ENCODE measurements at places on chromosomes 1 and 21.

DNA sequence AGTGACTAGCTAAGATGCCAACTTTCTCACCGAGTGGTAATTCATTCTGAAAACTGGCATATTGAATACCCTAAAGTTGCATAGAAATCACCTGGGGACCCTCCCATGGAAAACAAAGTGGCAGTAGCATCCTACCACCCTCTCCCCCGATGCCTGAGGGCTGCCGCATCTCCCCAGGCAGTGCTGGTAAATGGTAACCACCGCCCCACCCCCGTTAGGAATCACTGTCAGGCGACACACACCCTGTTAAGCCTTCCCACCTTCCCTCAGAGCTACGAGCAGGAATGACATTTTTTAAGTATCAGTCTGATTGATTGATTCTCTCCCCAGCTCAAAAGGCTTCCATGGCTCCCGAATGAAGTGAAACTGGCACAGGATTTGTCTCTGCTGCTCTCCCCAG lies 28.3 kb downstream of the TMPRSS2 start:
- DNase-seq, result no peak

DNA sequence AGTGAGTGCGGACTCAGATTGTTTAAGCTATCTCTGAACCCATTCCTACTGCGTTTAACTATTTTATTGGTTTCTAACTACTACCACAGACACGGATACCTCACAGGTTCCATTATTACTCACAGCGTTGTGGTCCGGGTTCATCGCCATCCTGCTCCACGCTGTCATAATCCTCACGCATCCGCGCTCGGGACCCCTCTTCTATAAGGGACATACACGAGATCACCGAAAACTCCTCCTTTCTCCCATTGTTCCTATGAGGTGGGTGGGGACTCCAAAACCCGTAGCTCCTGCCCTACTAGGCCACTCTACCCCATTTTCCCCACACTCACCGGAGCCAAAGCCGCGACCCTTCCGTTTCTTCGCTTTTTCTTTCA lies 610 bp downstream of the RBM8A start:
- DNase-seq, result peak; percentile 28

DNA sequence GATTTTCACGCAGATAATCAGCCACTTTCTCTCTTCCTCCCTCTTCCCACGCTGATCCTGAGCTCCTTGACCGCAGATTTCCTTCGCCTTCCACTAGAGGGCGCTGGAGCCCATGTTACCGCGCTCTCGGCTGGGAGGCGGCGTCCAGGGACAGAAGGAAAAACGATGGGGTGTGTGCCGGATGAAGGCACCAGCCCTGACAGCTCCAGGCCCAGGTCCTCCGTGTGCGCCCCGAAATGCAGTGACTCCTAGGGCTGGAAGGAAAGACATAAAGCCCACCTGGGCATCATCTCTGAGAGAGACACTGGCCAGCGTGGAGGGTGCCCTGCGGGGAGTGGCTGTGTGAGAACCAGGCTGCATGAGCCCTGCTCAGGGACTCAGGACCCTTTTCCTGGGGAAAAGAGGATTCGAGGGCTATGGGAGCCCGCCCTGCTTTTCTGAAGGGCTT lies 44.9 kb upstream of the CYP2J2 start:
- DNase-seq, result peak; percentile 44

DNA sequence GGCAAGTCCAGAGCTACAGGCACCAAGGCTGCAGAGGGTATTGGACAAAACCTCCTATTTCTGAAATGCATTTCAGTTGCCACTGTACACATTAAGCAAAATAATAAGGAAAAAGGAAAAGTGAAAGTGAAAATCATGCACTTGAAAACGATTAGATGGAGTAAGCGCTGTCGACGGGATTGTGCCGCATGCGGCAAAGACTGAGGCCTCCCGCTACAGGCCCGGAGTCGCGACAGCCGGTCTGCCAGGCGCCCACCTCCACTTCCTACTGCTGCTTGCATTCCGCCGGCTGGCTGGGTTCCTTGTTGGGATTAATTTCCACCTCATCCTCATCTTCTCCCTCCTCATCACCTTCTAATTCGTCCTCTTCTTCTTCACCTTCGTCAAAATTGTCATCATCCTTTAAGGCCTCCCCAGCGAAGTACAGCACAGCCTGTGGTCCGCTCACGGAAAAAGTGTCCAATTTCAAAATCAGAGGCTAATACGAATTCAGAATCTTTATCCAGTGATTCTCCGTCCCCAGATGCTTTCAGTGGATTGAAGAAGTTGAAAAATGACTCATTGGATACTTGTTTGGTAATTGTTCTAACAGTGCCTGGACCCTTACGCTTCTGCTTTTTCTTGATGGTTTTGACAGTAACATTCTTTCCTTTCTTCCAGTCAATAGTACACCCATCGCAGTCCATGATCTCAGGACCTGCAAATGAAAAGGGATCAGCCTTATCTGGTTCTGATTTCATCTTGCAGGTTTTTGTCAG lies 38.0 kb downstream of the CD58 start:
- DNase-seq, result no peak

DNA sequence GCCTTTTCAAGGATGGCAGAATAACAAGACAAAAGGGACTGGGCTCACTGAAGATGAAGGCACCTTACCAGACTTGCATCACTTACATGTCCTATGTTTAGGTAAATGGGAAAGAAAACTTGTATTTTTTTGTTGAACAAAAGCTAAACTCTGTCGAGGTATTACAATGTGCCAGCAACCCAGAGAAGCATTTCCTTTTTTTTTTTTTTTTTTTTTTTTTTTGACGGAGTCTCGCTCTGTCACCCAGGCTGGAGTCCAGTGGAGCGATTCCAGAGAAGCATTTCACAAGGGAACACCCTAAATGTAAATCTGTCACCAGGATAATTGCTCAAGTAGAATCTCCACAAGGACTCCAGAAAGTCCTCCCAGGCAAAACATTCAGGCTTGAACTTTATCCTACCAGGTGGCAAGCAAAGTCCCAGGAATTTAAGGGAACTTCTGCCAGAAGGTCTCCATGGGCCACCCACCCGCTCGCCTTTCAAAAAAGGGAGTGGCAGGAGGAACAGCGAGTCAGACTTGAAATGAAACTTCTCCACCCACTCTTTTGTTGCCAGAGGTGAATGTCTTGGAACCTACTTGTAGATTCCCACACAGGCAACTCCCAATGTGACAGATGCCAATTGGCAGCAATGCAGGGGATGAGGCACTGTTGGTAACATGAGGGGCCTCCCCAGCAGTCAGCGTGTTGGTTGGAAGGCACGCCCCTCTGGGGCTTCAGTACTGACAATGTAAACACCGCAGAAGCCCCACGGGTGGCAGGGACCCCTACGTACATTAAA lies 125.0 kb downstream of the TIAM1 start:
- DNase-seq, result no peak

- no peak for DNase-seq
Measured at GRCh38 chr1:115211071-115211745, 121.9 kb upstream of the TSPAN2 start.

DNA sequence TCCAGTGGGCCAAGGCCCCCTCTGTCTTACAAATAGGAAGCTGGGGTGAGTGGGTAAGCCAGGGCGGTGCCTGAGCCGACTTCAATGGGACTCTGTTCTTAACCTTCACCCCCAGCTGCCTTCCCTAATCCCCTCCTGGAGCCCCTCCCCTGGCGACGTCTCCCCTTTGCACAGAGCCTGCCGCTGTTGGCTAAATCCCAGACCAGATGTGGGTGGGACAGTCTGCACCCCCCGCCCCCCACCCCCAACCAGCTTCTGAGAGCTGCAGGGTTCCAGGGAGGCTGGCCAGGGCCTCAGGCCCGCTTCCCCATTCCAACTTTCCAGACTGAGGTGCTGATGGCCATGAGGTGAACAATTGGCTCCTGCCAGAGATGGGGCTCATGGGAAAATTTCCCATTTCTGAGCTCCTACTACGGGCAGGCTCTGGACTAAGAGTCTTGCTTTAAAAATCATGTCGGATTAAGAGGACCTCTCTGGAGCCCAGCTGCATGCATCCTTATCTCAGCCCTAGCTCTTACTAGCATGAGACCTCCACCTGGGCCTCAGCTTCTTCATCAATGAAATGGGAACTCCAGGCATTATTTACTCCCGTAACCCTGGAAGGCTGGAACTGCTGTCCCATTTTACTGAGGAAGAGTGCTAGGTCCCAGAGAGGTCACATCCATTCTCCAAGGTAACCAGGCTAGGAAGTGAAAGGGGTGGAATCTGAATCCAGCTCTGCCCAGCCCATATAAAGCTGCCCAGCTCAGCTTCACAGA lies 6.4 kb downstream of the COL8A2 start:
- DNase-seq, result no peak

DNA sequence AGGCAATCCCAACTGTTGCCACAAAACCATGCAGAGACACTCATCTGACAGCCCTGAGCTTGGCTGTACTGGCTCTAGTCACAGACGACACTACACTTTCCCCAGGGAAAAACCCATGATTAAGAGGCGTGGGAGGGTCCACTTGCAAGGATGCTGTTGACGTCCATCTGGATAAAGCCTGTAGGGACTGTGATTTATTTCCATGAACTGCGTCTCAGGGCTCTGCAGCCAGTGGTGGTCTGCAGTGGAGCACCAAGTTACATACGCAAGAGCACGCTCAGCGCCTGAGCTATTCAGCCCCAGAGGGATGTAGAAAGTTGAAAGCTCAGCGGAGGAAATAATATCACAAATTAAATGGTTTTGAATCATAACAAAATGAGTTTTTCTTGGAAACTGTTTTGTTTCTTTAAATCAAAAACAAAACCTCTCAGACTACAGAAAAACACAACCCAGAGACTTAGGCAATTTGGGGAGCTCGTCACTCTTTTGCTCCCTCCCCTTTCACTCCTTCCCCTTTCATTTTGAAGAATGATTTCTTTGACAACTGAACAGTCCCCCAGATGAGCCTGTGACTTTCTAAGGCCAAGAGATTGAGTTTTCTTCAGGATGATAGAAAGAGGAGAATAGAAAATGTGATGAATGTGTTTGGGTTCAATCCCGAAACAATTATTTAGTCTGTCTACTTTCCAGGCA lies 71.2 kb downstream of the NGF start:
- DNase-seq, result no peak

DNA sequence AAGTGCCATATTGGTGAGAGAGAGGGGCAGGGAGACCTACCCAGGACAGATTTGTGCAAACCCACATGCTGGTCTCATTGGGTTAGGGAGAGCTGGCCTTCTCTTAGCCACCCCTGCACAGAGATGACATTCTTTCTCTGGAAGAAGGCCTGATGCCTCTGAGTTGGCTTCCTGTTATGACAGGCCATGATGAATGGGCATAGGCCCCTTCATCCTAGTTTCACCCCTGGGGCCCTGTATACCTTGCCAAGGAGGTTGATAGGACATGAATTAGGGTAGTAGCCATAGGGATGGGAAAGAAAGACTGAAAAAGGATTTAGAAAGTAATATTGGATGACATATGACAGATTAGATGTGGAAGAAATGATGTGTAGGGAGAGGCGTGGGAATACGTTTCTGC lies 46.6 kb downstream of the TENT5C start:
- no peak for DNase-seq

DNA sequence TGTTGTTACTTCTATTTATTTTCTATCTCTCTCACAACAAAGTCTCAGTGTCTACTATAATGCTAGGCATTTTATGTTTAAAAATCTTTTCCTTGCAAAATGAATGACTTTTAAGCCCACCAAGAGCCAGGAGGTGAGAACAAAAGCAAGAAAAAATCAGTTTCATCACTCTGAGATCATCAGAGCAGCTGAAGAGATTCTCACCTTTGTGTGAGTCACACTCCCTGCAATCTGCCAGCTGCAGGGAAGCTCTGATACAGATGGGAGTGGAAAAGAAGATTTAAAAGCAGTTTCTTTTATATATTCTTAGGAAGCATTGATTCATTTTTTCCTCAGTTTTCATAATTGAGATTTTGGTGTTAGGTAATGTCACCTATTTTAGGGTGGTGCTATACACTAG lies 107.6 kb downstream of the LHX9 start:
- no peak for DNase-seq

- DNase-seq, result no peak
Measured at GRCh38 chr1:78426408-78426807, 64.4 kb upstream of the PTGFR start.

DNA sequence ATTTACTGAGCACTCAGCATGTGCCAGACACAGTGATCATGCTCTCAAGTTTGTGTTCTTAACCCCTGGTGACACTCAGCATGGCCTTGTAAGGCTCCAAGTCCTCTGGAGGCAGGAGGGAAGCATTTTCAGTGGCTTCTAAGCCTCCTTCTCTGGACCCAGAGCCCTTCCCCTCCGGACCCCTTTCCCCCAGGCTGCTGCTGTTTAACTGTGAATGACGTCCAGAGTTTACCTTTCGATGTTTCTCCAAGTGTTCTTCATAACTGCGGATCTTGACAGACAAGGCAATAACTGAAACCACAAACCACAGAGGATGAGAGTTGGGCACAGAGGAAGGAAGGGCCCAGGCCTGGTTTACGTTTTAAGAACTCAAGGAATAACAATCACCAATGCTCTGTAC lies 6.5 kb downstream of the MRPS15 start:
- no peak for DNase-seq

- DNase-seq, result no peak
Measured at GRCh38 chr1:158140764-158141192, 39.9 kb upstream of the CD1D start.

DNA sequence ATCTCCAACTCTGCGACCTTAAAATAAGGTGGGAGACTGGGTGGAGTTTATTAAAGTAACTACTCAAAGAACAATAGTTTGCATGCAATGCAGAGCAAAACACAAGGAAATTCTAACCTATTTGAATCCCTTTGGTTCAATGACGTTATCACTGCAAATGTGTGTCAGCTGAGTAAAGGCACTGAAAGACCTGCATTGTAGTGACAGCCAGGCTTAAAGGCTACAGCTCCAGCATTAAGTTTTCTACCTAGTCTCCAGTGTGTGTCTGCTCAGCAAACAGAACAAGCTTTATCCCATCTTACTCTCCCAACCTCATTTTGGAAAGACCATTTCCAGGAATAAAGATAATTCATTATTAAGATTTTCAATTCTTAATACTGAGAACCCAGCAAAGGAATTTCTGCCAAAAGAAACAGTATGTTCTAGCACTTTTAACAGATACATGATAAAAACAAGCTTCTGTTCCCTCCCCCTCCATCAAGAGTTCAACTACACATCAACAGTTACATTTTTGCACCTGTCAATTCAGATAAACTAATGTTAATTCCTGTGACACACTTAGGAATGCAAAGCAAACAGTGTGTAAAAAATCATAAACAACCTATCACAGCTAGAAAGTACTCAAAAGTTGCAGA lies 14.2 kb downstream of the PTP4A2 start:
- no peak for DNase-seq

DNA sequence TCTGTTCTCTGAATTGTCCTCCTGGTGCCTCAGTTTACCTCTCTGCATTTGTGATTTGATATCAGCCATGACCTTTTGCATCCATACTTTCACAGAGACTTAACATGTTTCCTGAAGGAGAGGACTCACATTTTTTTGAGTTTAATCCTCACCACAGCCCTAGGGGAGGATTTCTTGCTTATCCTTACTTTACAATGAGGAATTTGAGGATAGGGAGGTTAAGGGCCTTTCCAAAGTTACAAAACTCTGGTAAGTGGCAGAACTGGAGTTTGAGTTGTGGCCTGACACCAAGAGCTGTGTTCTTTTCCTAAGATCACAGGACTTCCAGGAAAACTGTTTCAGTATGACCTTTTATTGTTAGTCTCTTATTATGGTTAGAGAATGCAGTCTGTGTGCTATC lies 34.2 kb downstream of the TNFRSF8 start:
- no peak for DNase-seq

GRCh38 chr1:200143347-200143746 lies 115.8 kb downstream of the NR5A2 start:
- no peak for DNase-seq

- DNase-seq, result no peak
Measured at GRCh38 chr1:48232722-48233121, 10.2 kb downstream of the SLC5A9 start.

Measured in activated CD4-positive, alpha-beta T cell treated with anti-CD3 and anti-CD28 coated beads for 24 hours (primary cell).